HEK293T (cell line): ENCODE measurements at places on chromosomes 5 and 9.
A peak's percentile ranks its signal among the peaks of the same experiment; 100 is the strongest.

DNA sequence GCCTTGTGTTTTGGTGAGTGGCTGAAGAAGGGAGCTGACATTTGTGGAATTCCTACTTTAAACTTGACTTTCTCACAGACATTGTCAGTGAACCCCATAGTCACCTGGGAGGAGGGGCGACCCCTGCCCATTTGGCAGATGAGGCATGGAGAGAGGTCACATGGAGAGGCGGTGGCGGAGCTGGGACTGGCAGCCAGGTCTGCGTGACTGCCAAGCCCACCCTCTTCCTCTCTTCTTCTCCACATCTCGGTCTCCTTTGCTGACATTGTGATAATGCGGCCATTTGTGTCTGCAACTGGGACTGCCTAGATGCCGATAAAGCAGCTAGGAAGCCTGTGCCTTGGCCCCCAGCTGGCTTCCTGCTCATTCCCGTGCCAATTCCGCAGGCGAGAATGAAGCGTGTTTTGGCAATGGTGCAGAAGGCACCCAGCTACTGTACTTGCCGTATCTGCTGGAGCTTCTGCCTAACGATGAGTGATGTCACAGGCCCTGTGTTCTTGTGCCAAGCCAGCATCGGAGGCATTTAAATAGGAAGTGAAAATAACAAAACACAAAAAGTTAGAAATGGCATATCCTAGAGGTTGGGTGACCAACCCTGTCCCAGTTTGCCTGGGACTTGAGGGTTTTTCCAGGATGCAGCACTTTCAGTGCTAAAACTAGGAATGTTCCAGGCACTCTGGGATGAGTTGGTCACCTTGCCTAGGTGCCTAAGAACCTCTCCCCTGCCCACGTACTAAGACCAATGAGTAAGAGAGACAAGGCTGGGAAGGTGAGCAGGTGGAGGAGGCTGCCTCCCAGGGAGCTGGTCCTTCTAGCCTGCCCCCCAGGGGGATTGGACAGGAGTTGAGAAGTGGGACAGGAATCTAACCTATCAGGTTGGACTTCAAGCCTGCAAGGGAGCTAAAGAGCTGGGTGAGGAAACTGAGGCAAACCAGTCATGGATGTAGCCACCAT lies 23.6 kb downstream of the OLFML2A start:
- DNase-seq = no peak

DNA sequence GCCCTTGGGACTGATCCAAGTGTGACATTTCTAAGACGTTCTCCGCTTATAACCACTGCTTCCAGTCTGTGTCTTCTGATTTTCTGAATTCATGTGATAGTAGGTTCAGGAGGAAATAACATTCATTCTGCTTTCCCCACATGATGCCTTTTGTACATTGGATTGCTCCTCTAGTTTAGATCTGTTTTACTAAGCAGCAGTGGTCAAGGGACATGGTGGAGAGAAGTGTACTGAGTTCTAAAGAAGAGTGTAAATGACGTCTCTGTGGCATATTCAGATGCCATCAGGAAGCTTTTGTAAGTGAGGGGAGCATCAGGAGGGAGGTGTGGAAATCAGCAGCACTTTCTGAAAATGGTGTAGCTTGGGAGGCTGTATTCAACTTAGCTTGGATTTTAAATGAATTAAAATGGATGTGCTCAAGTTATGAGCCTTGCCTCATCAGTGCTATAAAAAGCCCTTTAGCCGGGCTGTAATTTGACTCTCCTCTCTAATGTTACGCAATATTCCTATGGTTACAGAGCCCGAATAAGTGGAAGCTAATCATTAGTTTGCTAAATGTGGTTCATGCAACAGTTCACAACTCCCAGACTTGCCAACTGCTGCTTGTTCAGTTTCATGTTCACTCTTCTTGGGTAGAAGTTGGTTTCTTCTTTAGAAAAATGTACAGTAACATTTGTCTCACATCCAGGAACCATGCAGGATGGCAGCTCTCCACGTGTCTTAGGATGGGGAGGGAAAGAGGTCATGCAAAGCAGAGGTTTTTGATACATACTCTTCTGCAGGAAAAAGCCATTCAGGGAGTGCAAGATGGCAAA lies 281.3 kb downstream of the ARHGAP26 start:
- DNase-seq = peak; percentile 34

DNA sequence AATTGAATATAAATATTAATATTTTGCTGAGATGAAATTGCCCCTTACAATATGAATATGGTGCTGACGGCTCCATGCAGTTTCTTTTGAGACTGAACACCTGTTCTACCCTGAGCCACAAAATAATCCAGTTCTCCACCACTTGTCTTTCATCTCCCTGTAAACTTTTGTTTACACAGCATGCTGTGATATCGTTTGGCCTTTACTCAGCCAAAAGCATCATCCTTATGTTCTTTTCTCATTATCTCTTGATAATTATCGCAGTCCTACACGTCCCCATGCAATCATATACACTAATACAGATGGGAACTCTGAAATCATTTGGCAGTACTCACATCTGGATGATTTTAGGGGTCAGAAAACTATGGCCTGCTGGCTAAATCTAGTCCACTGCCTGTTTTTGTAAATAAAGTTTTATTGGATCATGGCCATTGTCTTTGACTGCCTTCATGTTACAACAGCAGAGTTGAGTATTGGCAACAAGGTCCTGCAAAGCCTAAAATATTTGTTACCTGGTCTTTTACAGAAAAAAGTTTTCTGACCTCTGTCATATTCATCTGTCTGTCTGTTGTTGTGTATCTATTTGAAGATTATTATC lies 53.3 kb downstream of the AOPEP start:
- DNase-seq = no peak

DNA sequence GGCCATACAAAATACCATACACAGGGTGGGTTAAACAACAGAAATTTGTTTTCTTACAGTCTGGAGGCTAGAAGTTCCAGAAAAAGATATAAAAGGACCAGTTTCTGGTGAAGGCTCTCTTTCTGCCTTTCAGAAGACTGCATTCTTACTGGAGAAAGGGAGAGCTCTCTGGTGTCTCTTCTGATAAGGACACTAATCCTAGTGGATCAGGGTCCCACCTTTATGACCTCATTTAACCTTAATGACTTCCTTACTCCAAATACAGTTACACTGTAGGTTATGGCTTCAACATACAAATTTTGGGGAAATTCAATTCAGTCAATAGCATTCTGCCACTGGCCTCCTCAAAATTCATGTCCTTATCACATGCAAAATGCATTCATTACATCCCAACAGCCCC lies 351.9 kb upstream of the POU5F2 start:
- DNase-seq = no peak

DNA sequence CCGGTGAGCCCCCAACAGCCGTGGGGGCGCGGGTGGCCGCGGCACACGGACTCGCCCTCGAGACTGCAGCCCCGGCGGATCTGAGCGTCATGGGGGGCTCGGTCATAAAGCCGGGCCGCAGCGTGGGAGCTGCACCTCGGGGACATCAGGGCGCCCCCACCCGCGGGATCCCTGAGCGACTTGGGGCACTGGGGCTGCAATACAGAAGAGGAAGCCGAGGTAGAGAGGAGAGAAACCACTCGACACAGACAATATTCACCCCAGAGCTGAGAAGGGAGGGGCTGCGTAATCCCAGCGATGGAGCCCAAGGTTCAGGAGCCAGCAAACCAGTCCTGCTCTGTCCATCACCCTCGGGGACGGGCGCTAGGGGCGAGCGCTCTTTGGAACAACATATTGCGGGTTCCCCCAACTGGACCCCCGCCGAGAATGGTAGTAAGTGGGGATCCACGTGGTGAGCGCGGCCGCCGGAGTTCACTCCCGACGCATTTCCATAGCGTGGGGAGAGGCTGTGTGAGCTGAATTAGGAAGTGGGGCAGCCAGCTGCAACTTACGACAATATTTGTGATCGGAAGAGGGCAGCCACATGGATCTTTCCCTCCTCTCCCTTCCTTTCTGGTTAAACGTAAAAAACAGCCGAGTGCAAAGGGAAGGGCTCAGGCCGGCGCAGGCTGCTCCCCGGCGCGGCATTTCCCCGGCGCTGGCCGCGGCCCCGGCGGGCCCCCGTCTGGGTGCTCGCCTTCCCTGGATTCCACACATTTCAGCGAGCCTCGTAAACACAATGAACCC lies 9.9 kb downstream of the PTCH1 start:
- DNase-seq = no peak

DNA sequence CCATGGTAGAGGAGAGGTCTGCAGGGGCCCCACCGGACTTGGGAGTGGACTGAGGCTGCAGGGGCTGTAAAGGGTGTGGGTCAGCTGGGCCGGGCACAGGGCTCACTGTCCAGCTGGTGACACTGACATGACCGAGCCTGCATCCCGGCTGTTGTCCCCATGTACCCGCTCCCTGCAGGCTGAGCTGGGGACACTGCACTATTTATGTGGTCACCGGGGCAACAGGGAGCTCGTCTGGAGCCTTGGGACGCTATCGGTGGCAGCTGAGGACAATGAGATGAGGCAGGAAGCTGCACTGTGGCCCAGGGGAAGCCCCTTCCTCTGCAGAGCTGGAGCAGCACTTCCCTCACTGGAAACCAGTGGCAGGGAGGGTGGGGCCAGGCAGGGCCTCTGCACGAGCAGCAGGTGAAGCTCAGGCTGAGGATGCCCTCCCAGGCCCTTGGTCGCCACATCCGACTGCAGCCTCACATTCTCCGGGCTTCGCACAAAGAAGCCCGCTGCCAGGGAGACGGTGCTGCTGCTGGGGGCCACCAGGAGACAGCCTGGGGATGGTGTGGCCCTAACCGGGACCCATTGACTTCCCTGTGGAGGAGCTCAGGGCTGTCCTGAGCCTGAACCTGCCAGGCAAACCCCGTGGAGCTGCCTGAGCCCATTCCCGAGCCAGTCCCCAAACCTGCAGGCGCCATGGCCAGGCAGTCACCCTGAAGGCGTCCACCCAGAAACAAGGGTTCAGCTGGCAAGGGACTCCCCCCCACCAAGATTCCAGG lies 26.4 kb downstream of the ZDHHC11B start:
- no peak for DNase-seq

DNA sequence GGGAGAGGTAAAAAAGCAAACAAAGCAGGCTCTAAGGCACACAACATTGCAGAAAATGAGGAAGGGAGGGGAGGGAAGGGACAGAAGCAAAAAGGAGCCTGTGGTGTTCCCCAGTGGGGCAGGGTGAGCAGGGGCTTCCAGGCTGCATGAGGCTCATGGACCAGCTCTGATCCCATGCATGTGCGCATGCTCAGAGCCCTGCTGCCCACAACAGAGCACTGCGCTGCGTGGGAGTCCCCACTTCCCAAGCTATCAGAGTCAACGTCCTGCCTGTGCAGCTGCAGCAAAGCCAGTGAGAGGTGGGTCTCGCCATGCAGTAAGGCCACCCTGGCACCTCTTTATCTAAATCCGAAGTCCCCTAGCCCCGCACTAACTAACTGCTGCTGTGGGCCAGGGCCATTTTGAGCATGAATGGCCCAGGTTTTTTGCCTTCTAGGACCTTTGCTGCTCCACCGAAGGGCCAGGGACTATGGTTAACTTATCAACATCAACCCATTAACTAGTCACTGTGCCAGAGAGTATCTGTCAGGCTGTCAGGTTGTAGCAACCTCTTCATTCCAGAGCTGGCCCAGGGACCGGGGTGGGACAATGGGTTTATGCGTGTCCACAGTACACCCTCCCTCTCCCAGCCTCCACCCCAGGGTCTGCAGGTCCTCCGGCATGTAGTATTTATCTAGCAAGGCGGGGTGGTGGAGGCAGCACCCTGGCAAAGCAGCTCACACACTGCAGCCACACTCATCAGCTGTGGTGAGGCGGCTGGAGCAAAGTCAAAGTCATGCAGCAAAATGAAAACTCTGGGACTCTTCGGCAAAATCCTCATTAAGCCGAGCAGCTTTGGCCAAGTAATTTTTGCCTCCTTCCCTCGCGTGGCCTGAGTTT lies 123.6 kb downstream of the SAXO1 start:
- no peak for DNase-seq
